ENCODE measurements at places on chromosomes 11 and 22. TPM values are rescaled to one million over a fixed set of nuclear protein-coding genes. Genes with fewer than 3 reads are reported as not detected.

DNA sequence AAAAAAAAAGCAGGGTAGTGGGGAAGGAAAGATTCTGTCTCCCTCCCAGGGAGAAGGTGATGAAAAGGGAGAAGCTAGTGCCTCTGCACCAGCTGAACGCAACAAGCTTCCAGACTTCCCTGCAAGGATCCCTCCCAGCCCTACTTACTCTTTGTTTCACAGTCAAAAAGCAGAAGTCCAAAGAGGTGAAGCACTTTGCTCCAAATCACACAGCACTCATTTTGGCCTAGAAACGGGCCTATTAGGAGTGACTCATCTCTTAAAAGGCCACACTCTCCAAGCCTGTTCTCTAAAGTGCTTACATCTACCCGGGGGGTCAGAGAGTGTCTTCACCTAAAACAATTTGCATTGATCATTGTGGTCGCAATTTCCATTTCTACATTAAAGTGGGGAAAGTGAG, 17.7 kb upstream of the GRK3 start:
- DNase-seq = no peak

- DNase-seq = no peak
These were observed 35.7 kb upstream of the ARFGAP3 start for GRCh38 chr22:42892571-42893316.

- no peak for DNase-seq
These were observed 25.9 kb upstream of the PDE2A start for GRCh38 chr11:72700146-72700545.

GRIK4 gene
- total RNA-seq = 0.37 TPM
